Natural killer cell (primary cell): ENCODE measurements at places on chromosomes 1 and 21. TPM values are rescaled to one million over a fixed set of nuclear protein-coding genes. Genes with fewer than 3 reads are reported as not detected.

Gene UBL4B
- not detected for total RNA-seq

Gene ATP8B2
- total RNA-seq = 67.5 TPM

Gene MYBPH
- total RNA-seq = not detected

Gene FAAH
- 4.7 TPM for total RNA-seq

Gene C1QTNF12
- 4.1 TPM for total RNA-seq

Gene TBX19
- total RNA-seq = 7.2 TPM

Gene BCL2L15
- total RNA-seq = 2.1 TPM

DNA sequence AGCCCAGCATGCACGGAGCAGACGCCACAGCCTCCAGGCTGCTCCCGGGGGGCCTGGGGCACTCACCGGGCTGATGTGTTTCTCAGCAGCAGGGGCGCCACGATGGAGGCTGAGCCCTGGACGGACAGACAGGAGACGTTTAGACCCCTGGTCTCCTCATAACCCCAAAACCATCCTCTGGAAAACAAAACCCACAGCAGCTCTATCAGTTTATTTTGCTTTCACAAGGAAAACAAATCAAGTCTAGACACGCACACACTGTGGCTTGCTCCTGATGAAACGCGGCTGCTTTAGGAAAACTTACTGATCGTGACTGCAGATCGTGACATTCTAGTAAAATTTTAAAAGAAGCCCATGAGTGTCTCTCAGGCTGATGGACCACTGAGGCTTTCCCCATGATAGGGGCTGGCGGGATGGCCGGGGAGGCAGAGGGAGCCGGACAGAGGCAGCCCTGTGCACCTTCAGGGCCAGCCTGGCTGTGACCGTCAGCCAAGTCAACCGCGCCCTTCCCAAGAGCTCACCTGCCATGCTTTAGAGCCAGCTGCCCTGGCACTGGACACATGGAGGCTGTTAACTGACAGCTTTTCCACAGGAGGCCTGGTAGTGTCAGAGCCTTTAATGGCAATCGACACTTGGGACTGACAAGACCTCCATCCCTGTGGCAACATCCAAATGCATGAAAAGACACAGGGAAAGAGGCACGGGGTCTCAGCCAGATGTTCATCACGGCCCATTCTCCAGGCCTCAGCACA is 5.2 kb downstream of the POFUT2 start:
- H3K4me1 ChIP-seq = peaks cover 5% of the 10 kb centered on the region
- no peak overlapping the region for H3K4me3 ChIP-seq
- no peaks in the 10 kb centered on the region for H3K27me3 ChIP-seq
- no peak for DNase-seq
- H3K36me3 ChIP-seq = peaks cover 55% of the 10 kb centered on the region

DNA sequence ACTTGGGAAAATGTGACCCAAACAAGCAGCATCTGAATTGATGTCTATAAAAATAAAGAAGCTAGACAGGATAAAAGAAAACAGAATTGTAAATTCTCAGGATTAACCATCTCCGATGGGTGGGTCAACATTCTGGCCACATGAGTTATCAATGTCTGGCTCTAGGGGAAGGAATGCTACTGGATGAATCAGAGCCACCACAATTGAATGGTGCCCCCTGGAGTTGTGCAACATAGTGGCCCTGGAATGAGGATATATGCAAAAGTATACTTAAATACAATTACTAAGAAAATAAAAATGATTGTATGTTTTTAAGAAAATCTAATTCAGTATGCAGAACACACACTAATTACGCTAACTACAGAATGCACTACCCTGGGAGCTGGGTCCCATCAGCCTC is 185.6 kb downstream of the TGFBR3 start:
- peaks cover 17% of the 10 kb centered on the region for H3K4me1 ChIP-seq
- no peak for DNase-seq
- H3K36me3 ChIP-seq = peaks cover 57% of the 10 kb centered on the region
- H3K27ac ChIP-seq = no peak overlapping the region
- H3K27me3 ChIP-seq = no peaks in the 10 kb centered on the region

DNA sequence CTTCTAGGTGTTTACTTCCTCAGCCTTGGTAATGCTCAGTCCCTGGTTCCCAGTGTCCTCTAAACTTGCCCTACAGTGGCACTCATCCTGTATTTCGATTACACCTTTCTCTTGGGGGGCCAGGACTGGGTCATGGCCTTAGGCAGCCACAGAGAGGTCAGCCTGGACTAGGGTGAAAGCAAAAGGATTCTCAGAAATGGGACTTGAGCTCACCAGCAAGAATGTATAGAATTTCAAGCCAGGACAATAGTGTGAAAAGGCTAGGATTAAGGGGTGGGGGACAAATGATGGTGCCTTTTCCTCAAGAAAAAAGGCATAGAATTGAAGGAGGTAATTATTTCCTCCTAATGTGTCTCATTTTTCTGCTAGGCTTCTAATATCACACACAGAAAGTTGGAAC is 166.8 kb upstream of the RUNX1 start:
- H3K27ac ChIP-seq = no peak overlapping the region
- no peak for DNase-seq
- H3K4me1 ChIP-seq = no peaks in the 10 kb centered on the region
- no peak overlapping the region for H3K4me3 ChIP-seq
- H3K36me3 ChIP-seq = no peaks in the 10 kb centered on the region
- no peaks in the 10 kb centered on the region for H3K27me3 ChIP-seq

DNA sequence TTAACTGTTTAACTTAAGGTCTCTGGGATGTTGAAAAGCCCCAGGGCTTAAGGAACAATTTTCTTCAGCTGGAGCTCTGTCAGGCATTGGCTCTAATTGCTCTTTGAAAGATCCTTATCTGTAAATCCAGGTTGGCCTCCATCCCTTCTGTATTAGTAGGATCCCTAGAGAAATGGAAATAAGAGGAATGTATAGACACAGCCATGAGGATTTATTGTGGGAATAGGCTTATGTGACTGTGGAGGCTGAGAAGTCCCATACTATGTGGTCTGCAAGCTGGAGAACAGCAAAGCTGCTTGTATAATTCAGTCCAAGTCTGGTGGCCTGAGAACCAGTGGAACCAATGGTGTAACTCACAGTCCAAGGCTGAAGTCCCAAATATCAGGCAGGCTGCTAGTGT is 47.6 kb upstream of the VAV3 start:
- H3K27ac ChIP-seq = no peak overlapping the region
- H3K36me3 ChIP-seq = no peaks in the 10 kb centered on the region
- H3K27me3 ChIP-seq = no peaks in the 10 kb centered on the region
- DNase-seq = no peak
- peaks cover 4% of the 10 kb centered on the region for H3K4me1 ChIP-seq

DNA sequence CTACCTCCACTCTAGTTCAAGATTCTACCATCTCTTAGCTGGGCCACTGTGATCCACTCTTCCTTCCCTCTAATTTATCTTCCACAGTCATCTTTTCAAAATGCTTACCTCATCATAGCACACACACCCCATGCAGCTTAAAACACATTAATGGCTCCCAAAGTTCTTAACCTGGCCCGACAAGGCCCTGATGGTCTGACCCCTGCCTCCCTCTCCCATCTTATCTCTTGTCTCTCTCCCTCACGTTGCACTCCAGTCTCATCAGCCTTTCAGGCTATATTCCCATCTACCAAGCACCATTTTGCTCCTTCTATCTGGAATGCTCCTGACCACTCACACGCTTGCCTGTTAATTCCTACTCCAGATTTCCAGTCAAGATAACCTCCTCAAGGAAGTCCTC is 2.5 kb upstream of the ZBTB8A start:
- H3K4me1 ChIP-seq = peaks cover 11% of the 10 kb centered on the region
- no peaks in the 10 kb centered on the region for H3K36me3 ChIP-seq
- H3K4me3 ChIP-seq = no peak overlapping the region
- DNase-seq = no peak
- H3K27me3 ChIP-seq = peaks cover 27% of the 10 kb centered on the region
